ENCODE measurements at places on chromosomes 4 and X.

GRCh38 chrX:50747471-50747900 lies 66.5 kb downstream of the SHROOM4 start:
- peak; percentile 7 for DNase-seq

DNA sequence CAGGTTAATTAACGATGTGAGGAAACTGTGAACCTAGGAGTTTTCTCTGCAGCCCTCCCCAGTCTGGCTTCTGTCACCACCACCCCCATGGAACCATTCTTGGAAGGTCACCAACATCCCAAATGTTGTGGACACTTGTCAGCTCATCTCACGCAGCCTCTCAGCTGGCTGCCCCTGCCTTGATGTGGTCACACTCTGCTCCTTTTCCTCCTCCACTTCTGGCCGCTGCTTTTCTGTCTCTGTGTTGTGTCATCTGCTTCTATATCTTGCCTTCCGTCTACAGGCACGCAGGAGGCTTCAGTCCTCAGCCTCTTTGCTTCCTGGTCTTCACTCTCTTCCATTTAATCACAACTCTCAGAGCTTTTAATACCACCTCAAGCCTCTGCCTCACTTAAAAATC lies 371.5 kb upstream of the SLIT2 start:
- no peak for DNase-seq

DNA sequence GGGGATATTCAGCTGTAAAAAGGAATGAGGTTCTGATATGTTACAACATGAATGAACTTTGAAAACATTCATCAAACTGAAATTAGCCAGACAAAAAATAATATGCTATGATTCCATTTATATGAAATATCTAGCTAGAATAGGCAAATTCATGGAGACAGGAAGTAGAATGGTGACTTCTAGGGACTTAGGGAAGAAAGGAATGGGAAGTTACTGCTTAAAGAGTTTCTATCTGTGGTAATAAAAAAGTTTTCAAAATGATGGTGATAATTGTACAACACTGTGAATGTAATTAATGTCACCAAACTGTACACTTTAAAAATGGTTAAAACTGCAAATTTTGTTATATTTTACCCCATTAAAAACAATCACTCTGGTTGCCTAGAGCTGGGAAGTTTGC lies 30.2 kb downstream of the SMIM14 start:
- DNase-seq: no peak

- DNase-seq: no peak
Measured at GRCh38 chr4:52576326-52576725, 82.8 kb downstream of the USP46 start.

DNA sequence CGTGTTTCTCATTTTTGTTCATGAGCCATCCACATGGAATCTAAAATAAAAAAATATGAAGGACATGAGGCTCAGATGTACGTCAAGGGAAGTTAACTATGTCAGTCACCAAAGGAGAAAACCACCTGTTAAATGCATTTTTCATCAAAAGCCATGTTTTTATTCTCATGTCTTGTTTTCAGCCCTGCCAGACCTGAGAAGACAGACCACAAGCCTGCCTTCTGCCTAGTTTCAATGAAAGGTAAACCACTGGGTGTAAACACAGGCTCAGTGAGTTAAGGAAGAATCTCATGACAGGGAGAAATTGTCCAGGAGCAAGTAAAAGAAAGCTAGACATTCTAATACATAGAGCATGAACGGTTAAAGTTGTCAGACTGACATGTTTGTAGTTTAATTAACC lies 52.3 kb upstream of the TNIP3 start:
- DNase-seq: no peak

- no peak for DNase-seq
Measured at GRCh38 chr4:108527723-108528122, 92.7 kb upstream of the RPL34 start.

GRCh38 chrX:150463566-150463965 lies 100.4 kb downstream of the MAMLD1 start:
- no peak for DNase-seq

DNA sequence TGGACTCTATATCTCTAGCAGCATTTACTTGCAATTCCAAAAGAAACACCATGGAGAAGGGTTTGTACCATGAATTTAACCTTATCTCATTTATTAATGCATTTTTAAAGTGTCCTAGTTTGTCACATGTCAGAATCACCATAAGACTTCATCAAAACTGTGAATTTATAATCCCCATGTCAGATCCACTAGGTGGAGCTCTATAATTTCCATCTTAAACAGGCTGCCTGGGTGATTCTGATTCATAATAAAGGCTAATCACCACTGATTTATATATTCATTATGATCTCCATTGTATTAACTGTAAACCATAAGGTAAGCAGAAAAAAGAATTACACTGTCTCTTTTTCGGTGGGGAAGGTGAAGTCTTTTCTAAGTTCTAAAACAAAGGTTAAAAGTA lies 4.0 kb downstream of the TCEAL2 start:
- peak; percentile 11 for DNase-seq

- no peak for DNase-seq
Measured at GRCh38 chr4:153528705-153529485, 62.7 kb downstream of the TMEM131L start.

GRCh38 chrX:107776649-107777535 lies 641 bp upstream of the NCBP2L start:
- peak; percentile 54 for DNase-seq

DNA sequence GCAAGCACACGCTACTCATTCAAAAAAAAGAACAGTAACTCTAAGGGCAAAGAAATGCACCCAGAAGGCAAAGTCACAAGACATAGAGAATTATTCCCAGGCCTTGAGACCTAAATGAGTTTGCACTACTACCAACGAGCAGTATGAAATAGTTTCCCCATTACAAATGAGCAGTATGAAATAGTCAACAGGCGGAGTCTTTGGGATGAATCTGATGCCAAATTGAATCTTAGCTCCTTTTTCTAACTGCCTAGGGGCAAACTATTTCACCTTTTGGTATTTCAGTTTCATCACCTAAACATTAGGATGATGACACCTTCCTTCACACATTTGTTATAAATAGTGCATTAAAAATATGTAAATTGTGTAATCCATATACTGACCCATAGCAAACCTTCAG lies 213.0 kb upstream of the FAT4 start:
- no peak for DNase-seq

- no peak for DNase-seq
Measured at GRCh38 chr4:70177090-70177489, 18.4 kb upstream of the ODAM start.

DNA sequence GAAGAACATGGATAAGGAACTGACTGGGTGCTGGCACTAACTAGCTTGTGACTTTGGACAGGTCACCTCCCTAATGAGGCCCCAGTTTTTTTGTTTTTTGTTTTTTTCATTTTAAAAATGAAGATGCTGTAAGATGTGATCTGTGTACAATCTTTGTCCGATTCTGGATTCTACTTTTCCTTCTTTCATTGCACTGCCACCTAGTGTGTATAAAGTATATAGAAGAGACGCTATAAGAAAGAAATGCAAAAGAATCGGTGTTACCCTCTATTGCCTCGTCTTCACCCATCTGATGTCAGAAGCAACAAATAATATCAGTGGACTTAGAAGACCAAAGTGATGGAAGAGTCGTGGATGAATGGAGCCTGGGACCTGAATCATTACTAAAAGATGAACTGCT lies 58.6 kb upstream of the P2RY10 start:
- DNase-seq: peak; percentile 0

- no peak for DNase-seq
Measured at GRCh38 chr4:118967393-118967792, 78.7 kb downstream of the SYNPO2 start.

GRCh38 chr4:113945906-113946305 lies 33.5 kb downstream of the ARSJ start:
- no peak for DNase-seq

- no peak for DNase-seq
Measured at GRCh38 chrX:150028692-150029091, 90.4 kb upstream of the EOLA2 start.

GRCh38 chr4:142815834-142816233 lies 30.3 kb downstream of the INPP4B start:
- no peak for DNase-seq

DNA sequence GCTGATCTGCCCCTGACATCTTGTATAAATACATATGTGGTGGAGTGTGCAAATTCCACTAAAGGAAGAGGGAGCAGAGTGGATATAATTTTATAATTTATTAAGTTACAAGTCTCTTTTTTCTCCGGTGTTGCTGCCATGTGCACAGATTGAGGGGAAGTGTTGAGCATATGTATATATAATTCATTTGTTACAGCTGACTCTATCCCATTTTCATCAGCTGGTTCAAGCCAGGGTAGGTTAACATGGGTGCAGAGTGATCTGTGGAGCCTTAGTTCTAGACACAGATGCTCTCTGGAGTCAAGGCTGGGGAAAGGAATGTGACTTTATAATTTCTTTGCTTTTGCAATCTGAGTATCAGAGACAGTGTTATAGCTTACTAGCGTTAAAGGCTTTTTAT lies 103.5 kb downstream of the WWC2 start:
- DNase-seq: no peak

- DNase-seq: no peak
Measured at GRCh38 chrX:112083624-112084326, 1.2 kb upstream of the TRPC5 start.

DNA sequence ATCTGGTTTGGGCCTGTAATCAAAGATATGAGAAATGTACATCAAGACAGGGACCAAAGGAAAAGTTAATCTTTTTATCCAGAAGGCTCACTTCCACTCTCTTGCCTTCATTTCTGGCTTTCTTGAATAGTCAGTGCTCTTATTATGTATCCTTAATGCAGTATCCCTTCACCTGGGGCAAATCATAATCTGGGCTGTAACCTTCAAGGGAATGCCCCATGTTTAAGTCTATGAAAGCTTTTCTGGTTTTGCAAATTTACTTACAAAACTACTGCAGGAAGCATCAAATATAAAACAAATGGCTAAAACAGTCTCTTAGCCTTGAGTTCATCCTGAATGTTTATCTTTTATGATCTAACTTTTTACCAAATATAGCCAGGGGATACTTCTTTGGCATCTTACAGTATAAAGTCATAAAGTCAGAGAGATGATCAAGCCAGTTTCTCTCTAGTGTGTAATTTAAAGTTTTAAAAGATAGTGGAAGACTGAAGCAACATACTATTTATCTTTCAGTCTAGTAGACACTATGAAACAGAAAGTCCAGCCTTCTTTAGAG lies 1214.8 kb downstream of the STIM2 start:
- DNase-seq: no peak

- DNase-seq: no peak
Measured at GRCh38 chr4:85708468-85708867, 233.5 kb downstream of the ARHGAP24 start.

- DNase-seq: no peak
Measured at GRCh38 chrX:46716796-46717195, 42.1 kb downstream of the SLC9A7 start.

DNA sequence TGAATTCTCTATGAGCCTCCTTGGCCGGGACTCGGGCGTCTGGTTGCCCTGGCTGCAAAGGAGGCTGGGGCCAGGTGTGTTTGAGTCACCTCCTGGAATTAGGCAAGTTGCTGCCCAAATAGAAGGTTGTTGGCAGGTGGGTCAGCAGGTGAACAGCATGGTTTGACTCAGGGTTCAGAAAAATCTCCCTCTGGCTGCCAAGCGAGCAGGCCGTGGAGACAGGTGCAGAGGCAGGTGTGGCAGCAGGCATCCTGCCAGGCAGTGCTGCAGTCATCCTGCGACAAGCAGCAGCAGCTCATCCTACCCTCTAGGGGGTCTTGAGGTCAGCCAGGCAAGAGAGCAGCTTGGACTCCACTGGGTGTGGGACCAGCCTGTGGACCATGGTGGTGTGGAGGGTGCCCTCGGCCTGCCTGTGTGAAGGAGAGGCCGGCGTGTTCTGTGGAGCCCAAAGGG lies 8.2 kb downstream of the MSANTD1 start:
- DNase-seq: no peak

- no peak for DNase-seq
Measured at GRCh38 chr4:89113415-89113814, 2.1 kb downstream of the TIGD2 start.

- DNase-seq: no peak
Measured at GRCh38 chr4:52588097-52588496, 71.0 kb downstream of the USP46 start.

DNA sequence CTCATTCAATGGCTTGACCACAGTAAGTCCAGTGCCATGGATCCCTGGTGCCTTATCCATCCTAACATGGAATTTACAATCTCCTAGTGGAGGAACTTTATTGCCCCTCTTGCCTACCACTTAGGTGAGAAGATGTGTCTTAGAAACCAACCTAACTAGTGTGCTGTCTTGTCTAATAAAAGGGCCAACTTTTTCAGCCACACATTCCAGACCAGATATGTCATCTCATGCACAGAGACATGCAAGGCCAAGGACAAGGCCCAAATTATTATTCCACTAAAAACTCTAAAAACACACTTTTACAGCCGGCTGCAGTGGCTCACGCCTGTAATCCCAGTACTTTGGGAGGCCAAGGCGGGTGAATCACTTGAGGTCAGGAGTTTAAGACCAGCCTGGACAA lies 10.6 kb upstream of the PRDX4 start:
- DNase-seq: no peak

DNA sequence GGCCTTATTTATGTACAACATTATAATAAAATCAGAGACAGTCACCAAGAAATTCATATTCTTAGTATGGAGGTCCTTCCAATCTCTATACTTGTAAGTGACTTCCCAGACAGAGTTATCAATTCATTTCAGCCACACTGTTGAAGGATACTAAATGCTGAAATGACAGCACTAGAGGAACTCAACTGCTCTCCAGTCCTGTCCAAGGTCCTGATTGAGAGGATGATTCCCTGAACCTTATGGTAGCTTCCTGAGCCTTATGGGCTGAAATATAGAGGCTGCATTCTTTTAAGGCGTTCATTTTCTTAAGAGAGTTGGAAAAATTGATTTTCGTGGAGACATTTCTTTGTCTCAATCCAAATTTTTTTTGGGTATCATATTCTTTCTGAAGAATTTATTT lies 205.9 kb downstream of the TLL1 start:
- DNase-seq: no peak

DNA sequence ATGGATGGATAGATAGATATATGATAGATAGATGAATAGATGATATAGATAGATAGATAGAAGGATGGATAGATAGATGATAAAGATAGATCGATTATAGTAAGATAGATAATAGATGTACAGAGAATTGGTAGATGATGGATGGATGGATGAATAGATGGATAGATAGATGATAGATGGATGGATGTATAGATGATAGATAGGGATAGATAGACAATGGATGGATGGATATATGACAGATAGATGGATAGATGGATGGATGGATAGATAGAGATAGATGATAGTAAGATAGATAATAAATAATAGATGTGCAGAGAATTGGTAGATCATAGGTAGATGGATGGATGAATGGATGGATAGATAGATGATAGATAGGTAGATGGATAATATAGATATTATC lies 12.2 kb downstream of the GYG2 start:
- no peak for DNase-seq

DNA sequence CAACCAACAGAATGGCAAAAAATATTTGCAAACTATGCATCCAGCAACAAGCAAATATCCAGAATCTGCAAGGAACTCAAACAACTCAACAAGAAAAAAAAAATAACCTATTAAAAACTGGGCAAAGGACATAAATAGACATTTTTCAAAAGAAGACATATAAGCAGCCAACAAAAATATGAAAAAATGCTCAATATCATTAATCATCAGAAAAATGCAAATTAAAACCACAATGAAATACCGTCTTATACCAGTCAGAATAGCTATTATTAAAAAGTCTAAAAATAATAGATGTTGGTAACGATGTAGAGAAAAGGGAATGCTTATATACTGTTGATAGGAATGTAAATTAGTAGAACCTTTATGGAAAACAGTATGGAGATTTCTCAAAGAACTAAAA lies 53.4 kb downstream of the WDR19 start:
- DNase-seq: no peak

- no peak for DNase-seq
Measured at GRCh38 chrX:28706964-28707363, 119.7 kb downstream of the IL1RAPL1 start.

GRCh38 chrX:103002576-103002975 lies 61.4 kb downstream of the BEX1 start:
- no peak for DNase-seq

Data from hippocampal formation (tissue), 2 donors.